ENCODE measurements at places on chromosomes 12 and 14. TPM values are rescaled to one million over a fixed set of nuclear protein-coding genes. Genes with fewer than 3 reads are reported as not detected.

OAS3 gene
- polyA plus RNA-seq, result 5.7 TPM

SLC2A14 gene
- 0.61 TPM for polyA plus RNA-seq

LRRK2 gene
- polyA plus RNA-seq, result 3.0 TPM

MYO1H gene
- not detected for polyA plus RNA-seq

GPR84 gene
- 0.46 TPM for polyA plus RNA-seq

PLEKHA5 gene
- polyA plus RNA-seq, result 13.9 TPM

HOTAIR gene
- not detected for polyA plus RNA-seq

NAA25 gene
- 3.2 TPM for polyA plus RNA-seq

ASCL1 gene
- 0.10 TPM for polyA plus RNA-seq

GALNT8 gene
- 0.28 TPM for polyA plus RNA-seq

KRT71 gene
- polyA plus RNA-seq, result not detected

OTX2 gene
- not detected for polyA plus RNA-seq

SLC6A13 gene
- not detected for polyA plus RNA-seq

PLEKHG7 gene
- polyA plus RNA-seq, result 0.61 TPM

PRMT5 gene
- polyA plus RNA-seq, result 38.0 TPM

OR11G2 gene
- polyA plus RNA-seq, result not detected

MANSC4 gene
- not detected for polyA plus RNA-seq

PAH gene
- not detected for polyA plus RNA-seq

RDH12 gene
- polyA plus RNA-seq, result 1.4 TPM

CNTN1 gene
- polyA plus RNA-seq, result 1.6 TPM

ATF7 gene
- polyA plus RNA-seq, result 20.9 TPM

All from stomach (tissue), 19 donors.